ENCODE measurements at places on chromosomes 13 and 19. TPM values are rescaled to one million over a fixed set of nuclear protein-coding genes. Genes with fewer than 3 reads are reported as not detected.

TNNI3 gene
- total RNA-seq = 0.63 TPM

KIR2DL1 gene
- total RNA-seq = not detected

ZNF69 gene
- total RNA-seq = 0.98 TPM

GPALPP1 gene
- 24.3 TPM for total RNA-seq

COX6B2 gene
- total RNA-seq = 0.51 TPM

ADGRE3 gene
- total RNA-seq = not detected

TTYH1 gene
- total RNA-seq = 2.2 TPM

RFPL4A gene
- not detected for total RNA-seq

CEACAM3 gene
- total RNA-seq = not detected

SIGLEC8 gene
- not detected for total RNA-seq

NDFIP2 gene
- 150 TPM for total RNA-seq

GJB6 gene
- total RNA-seq = 0.96 TPM

KIR2DL4 gene
- total RNA-seq = not detected

ZNF560 gene
- not detected for total RNA-seq

ANGPTL4 gene
- total RNA-seq = 0.68 TPM

EFNA2 gene
- total RNA-seq = not detected

SLC7A1 gene
- total RNA-seq = 84.3 TPM

KIR3DL2 gene
- total RNA-seq = 0.96 TPM

MYDGF gene
- total RNA-seq = 90.6 TPM

ECSIT gene
- total RNA-seq = 28.9 TPM

PLPPR2 gene
- 2.5 TPM for total RNA-seq

SCAF1 gene
- total RNA-seq = 73.2 TPM

PTH2 gene
- not detected for total RNA-seq

FXYD3 gene
- not detected for total RNA-seq

HCST gene
- 108 TPM for total RNA-seq

GADD45B gene
- total RNA-seq = 85.8 TPM

COX7A1 gene
- not detected for total RNA-seq

IFNL3 gene
- not detected for total RNA-seq

TMEM221 gene
- total RNA-seq = not detected

ARL11 gene
- total RNA-seq = 1.8 TPM

OR7C1 gene
- not detected for total RNA-seq

B3GNT8 gene
- total RNA-seq = 1.1 TPM

GFY gene
- not detected for total RNA-seq

GPR4 gene
- not detected for total RNA-seq

SRRM5 gene
- 0.41 TPM for total RNA-seq

ZNF433 gene
- total RNA-seq = 0.29 TPM

FREM2 gene
- 0.15 TPM for total RNA-seq

ZNF225 gene
- 5.2 TPM for total RNA-seq

FGF21 gene
- not detected for total RNA-seq

UQCR11 gene
- total RNA-seq = 167 TPM
